ENCODE measurements at places on chromosomes 12 and 14.

GRCh38 chr14:30142216-30142615 is 214.6 kb upstream of the PRKD1 start:
- DNase-seq: no peak

DNA sequence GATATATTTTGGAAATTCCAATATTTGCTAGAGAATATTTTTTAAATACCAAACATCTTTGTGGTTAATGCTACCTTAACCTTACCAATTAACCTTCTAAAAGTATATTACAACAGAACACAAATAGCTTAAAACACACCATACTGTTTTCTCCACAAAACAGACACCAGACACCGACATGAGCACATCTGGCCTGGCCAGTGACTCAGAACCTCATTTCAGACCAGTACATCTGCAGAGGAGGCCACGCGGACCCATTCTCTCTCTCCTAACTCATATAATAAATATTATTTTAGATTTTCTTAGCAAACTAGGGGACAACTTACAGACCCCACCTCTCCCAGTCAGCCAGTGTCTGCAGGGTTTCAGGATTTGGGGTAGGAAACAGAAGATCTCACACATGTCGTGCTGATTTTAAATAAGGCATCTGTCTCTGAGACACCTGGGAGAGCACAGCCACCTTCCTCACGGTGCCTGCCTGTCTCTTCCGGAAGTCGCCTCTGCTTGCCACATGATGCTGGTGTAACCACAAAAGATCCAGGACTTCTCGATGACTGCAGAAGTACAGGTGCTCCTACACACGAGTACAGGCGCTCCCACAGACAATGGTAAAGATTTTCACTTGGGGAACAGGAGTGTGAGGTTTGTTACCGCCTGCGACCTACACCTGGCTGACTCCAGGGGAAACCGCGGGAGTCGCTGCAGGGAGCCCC is 9.7 kb upstream of the ANKLE2 start:
- no peak for DNase-seq

GRCh38 chr14:79480212-79480611 is 731.1 kb downstream of the DIO2 start:
- no peak for DNase-seq

- peak; percentile 51 for DNase-seq
Measured at GRCh38 chr12:104263580-104264358, 39.8 kb upstream of the EID3 start.

- no peak for DNase-seq
Measured at GRCh38 chr12:68888243-68888642, 44.7 kb downstream of the CPM start.

DNA sequence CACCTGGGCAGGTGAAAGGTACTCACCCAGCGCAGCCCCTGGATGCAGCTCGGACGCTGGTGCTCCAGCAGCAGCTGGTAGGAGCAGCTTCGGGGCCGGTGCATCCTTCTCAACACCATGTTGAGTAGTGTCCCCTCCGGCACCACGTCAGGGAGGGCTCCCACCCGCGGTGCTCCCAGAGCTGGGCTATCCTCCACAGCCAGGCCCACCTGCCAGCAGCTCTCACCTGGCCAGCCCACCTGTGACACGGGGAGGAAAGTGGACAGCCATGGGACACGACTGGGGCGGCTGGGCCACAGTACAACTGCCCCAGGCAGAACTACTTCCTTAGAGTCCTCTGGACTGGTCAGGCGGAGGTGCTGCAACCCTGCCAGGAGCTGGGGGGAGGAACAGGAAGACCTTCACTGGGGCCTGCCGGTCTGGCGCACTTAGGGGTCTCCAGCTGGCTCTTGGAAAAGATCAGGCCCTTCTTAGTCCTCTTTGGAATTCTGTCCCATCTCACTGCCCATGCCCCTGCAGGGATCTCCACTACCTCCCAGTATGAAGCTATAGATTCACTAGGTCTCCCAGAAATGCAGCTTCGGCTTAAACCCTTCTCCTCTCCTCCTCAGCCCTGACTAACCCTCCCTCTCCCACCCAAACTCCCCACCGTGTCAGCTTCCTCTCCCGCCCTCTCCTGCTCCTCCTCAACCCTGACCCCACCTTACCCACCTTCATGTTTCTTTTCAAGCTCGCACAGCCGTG is 668 bp downstream of the RAPGEF3 start:
- DNase-seq: no peak

DNA sequence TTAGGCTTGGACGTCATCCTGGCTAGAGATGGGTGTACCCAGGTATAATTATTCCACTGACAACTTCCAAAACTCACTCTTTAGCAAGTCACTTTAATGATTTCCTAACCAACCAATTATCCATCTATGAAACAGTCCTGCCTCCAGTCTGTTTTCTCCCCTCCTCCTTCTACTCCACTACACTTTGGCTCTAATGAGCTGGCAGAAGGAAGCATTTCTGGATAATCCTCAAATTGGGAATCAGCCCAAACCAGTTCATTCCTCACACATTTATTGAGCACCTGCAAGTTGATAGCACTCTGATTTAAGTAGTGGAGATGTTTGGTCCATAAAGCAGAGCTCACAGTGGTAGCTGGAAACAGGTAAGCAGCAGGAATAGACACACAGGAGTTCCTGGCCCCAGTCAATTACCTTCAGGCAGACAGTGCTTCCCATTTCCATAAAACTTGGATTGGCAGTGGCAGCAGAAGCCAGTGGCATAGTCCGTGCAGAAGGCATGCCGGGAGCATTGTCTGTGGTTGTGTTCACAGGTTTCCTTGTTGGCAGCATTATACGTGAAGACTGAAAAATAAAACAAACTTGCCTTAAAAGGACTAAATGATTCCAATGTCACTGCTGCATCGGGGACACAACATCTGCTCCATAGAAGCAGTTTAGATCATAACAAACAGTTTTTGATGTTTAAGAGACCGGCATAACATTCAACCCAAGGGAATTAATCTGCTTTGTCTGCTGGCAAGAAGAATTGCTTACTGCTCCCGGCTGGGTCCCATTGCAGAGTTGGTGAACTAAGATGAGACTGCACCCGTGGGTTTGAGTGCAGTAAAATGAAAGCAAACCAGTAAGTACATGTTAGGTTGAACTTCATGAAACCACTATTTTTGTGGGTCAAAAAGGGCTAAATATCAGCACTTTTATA is 26.2 kb downstream of the NID2 start:
- DNase-seq: no peak

DNA sequence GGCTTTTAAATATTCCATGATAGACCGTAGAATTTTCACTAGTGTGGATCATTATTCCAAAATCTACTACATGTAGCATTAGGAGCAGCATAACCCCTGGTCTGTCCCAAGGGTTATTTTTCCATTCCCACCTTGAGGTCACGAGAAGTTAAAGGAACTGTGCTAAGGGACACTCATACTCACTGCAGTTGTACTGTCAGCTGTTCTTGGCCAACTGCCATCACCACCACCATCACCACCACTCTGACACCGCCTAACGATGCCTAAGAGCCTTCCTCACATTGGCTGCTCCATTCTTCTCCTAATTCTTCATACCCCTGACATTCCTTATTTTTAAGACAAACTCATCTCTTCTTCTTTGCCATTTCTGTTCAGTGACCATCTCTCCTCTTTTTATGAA is 13.4 kb upstream of the PTGDR start:
- DNase-seq: no peak

DNA sequence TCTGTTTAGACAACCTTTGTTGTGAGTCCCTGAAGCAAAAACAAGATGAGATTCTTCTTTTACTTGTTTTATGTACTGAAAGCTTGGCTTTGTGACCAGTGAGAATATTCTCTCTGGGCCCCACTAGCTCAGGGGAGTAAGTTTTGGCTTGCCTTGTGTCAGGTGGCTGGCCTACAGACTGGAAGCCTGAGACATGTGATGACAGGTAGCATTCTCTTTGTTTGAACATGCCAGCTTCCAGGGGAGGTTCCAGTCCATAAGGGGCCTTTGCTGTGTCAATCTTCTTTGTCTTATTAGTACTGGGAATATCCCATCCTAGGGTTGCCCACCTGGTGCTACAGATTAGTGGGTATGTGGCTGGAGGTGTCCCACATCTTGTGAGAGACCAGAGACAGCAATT is 66.1 kb upstream of the FERMT2 start:
- no peak for DNase-seq

DNA sequence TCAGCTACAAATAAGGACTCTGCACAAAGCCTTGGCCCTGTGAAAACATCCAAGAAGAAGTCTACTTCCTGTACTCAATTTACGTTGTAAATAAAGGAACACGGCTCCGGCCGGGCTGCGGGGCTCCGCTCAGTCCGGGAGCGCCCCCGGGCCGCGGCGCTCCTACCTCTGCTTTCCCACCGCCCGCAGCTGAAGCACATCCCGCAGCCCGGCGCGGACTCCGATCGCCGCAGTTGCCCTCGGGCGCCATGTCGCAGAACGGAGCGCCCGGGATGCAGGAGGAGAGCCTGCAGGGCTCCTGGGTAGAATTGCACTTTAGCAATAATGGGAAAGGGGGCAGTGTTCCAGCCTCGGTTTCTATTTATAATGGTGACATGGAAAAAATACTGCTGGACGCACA is 502.3 kb upstream of the FOXG1 start:
- no peak for DNase-seq

DNA sequence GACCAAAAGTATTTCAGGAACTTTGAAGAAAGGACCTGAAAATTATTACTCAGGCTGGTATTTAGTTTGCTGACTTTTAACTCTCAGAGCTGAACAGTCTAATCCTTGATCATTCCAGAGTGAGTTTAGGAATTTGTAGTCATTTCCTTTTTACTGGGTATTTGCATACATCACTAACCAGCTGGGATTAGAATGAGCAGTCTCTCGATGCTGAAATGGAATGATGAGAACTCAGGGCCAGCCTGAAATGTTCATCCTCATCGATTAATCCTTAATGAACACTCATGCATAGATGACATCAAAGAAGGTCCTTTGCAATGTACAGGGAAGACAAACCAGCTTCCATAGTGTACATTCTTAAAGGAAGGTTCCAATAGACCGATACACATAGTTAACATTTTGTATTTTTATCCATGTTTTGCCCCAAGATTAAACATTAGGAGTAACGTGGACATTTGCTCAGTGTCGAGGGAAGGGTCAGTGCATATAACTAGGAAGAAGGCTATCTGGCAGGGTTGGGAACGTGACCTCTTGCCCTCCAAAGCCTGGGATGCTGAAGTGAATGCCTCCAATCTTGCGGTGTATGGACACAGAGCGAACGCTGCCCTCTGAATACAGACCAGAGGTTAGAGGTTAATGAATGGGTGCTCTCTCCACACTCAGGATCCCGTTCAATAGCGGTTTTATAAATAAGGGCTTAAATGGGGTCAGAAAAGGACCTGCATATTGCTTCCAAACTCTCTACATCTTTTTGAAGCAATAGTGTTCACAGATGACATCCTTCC is 14.5 kb downstream of the FBXL14 start:
- no peak for DNase-seq

DNA sequence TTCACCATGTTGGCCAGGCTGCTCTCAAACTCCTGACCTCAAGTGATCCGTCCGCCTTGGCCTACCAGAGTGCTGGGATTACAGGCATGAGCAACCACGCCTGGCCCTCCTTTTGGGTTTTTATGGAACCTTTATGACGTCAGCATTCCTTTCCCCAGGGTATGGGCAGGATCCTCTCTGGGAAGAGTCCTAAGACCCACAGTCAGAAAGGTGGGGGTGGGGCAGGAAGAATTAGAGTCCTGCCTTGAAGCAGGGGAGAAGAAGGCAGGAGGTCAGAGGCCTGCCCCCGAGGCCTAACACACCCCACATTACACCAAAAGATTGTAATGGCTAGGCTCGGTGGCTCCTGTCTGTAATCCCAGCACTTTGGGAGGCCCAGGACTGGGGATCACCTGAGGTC is 30.8 kb upstream of the CDK17 start:
- DNase-seq: no peak

GRCh38 chr14:98408713-98409112 is 863.3 kb downstream of the BCL11B start:
- DNase-seq: no peak

DNA sequence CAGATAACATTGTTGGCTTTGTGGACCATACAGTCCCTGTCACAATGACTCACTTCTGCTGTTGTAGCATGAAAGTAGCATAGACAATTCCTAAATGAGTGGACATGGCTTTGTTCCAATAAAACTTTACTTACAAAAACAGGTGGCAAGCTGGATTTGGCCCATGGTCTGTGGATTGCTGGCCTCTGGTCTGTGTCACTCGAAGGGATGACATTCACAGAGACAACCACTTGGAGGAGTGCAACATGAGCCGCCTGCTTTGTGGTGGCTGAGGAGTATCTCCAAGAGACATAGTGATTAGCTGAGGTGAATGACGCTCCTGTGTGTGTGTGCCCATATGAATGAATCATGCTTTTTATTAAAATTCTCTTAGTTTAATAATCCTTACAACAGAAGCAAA is 81.3 kb upstream of the NRXN3 start:
- no peak for DNase-seq

DNA sequence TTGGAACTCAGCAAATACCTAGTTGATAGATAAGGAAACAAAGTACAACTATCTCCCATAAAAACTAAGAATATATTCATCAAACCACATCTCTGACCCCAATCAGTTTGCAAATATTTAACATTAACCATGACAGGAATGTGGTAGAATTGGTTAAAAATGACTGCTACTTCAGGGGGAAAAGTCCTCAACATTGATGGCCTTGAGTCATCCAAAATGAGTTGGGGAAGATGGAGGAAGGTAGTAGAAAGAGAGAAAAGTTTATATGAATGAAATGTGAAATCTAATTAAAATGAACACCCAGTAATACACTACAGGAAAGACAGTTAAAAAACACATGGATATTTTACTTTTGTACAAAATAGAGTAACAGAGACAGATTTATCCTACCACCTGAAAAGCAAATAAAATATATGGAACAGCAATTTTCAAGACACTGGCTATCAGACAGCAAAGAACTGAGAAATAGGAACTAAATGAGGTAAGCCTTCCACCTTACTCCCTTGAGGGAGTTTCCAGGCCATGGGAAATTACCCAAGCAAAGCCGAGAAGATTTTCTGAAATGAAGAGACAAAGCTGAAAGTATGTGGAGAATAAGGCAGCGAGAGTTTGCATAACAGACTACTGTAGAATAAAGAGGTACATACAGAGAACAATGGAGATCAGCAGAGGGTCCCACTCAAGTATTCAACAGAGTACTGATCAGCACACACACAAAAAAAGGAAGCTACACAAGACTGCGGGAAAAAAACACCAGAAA is 49.6 kb downstream of the TC2N start:
- DNase-seq: no peak

- DNase-seq: no peak
Measured at GRCh38 chr12:68119724-68120211, 39.8 kb downstream of the IFNG start.

- DNase-seq: no peak
Measured at GRCh38 chr14:60183741-60184140, 18.5 kb upstream of the DHRS7 start.

- no peak for DNase-seq
Measured at GRCh38 chr14:33728010-33728498, 222.8 kb downstream of the EGLN3 start.

GRCh38 chr14:49892301-49892635 is 614 bp upstream of the ARF6 start:
- peak; percentile 73 for DNase-seq

GRCh38 chr12:108559748-108560147 is 1.2 kb downstream of the SART3 start:
- DNase-seq: no peak

Measured in DMS 273 treated with DMSO at 0.1 percent for 48 hours (cell line).